ENCODE measurements at places on chromosomes 3 and 15. TPM values are rescaled to one million over a fixed set of nuclear protein-coding genes. Genes with fewer than 3 reads are reported as not detected.

The CCDC13 gene
- total RNA-seq = 0.28 TPM

The RAB6B gene
- 0.28 TPM for total RNA-seq

The RRP9 gene
- 38.6 TPM for total RNA-seq

The TBC1D23 gene
- 123 TPM for total RNA-seq

The AADAC gene
- not detected for total RNA-seq
